ENCODE measurements at places on chromosomes 2 and 18.

- peak; percentile 77 for DNase-seq
Observed at GRCh38 chr18:28108814-28109213, 68.1 kb downstream of the CDH2 start.

DNA sequence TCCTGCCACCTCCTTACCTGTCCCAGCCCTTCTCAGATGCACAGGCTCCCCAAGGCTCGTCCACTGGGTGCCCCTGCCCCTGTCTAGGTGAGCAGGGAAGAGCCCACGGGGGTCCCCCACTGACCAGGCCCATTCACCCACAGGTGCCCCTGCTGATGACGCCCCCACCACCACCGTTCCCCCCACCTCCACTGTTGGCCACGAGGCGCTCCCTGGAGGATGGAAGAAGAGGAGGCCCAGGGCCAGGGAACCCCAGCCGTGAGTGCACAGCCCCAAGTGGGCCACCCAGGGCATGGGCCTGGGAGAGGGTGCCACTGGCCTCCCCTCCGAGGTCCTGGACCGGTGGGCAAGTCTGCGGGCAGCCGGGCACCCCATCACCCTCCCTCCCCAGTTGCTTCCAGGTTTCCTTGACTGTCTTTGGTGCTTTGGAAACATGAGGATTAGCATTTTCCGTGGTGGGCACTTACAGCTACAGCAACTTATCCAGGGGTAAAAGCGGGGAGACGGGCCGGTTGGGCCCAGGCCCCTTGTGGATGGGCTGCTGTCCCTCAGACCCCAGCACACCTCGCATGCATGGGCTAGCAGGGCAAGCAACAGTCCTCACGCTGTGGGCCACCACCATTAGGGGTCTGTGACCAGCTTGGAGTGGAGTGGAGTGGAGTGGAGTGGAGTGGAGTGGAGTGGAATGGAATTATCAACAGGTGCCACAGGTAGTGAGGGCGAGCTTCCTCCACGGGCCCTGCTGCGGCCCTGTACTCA, 13.2 kb upstream of the KLHL30 start:
- DNase-seq, result no peak

- DNase-seq, result no peak
Observed at GRCh38 chr2:225697936-225698335, 298.4 kb downstream of the NYAP2 start.

- DNase-seq, result no peak
Observed at GRCh38 chr18:9925369-9925768, 11.6 kb downstream of the VAPA start.

DNA sequence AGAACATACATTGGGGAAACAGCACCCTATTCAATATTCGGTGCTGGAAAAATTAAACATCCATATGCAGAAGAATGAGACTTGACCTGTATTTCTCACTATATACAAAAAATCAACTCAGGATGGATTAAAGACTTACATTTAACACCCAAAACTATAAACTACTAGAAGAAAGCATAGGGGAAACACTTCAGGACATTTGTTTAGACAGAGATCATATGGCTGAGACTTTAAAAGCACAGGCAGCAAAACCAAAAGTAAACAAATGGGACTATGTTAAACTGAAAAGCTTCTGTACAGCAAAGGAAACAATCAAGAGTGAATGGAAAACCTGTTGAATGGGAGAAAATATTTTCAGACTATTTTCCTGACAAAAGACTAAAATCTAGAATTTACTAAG, 1694.1 kb upstream of the CELF4 start:
- DNase-seq, result no peak

DNA sequence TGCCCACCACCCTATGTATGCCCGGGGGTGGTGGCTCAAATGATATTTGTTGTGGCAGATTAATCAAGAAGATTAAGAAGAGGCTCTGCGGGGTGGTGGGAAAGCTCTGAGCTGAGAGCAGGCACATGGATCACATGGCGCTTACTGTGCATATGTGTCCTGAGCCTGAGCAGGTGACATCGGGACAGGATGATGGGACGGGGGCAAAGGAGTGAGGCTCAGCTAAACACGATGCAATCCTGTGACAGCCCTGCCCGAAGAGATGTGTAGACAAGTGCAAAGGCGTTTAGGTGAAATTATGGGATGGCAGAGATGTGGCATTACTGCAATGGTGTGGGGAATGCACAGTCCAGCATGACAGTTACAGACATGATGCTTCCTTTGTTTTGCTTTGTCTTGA, 6.0 kb downstream of the LRRC30 start:
- DNase-seq, result no peak

DNA sequence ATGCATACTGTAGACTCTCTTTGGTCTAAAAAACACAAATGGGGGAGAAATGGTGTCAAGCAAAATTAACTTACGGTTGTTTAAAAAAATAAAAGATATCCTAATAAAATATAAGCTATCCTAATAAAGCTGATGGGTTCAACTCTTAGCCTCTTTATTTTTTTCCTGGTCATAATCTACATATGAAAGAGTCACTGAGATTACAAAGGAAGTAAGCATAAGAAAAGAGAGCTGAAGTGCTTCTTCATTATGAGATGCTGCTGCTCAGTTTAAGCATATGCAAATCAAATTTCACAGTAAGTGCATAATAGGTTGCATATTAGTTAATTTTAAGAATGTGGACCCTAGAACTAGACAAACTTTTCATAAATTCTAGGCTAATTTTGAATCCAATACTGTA, 59.9 kb upstream of the DNER start:
- DNase-seq, result no peak

- DNase-seq, result no peak
Observed at GRCh38 chr18:1784113-1784512, 787.2 kb downstream of the METTL4 start.

- DNase-seq, result no peak
Observed at GRCh38 chr2:98460573-98461497, 16.2 kb downstream of the INPP4A start.

GRCh38 chr2:109386004-109386695, 227.6 kb downstream of the SEPTIN10 start:
- DNase-seq, result no peak

- DNase-seq, result no peak
Observed at GRCh38 chr2:240141736-240142135, 1.3 kb upstream of the OTOS start.

GRCh38 chr2:240646900-240647502, 21.7 kb downstream of the GPR35 start:
- no peak for DNase-seq

GRCh38 chr2:152658221-152658620, 59.0 kb downstream of the PRPF40A start:
- no peak for DNase-seq

DNA sequence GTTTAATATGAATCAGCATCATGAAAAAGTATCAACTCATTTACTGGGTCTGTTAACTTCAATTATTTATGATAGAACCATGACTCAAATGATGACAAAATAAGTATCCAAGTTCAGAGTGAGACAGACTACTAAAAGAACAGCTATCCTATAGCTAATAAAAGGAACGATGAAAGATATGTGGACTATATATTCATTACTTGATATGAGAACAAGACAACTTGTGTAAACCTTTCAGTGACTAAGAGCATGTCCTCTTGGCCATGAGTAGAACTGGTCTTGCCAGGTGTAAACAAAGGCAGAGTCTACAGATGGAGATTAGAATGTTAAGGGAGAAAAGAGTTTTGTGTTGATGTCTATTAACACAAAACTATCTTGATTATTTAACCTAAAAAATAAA, 360.4 kb upstream of the ZC3H15 start:
- DNase-seq, result no peak

DNA sequence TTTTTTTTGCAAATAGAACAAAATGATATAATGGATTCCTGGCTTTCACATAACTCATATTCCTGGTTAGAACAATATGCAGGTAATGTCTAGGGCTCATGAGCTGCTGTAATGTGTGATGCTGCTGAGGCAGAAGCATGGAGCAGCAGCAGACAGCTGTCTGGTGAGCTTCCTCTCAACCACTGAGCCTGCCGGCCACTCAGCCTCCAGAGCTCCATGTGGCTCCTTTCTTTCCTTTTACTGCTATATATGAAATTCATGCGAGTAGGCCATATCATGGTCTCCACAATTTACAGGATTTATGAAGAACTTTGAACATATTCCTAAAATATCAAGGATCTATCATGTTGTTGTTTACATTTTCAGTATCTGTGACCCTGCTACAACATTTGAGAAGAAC, 120.9 kb downstream of the MEP1B start:
- DNase-seq, result no peak

DNA sequence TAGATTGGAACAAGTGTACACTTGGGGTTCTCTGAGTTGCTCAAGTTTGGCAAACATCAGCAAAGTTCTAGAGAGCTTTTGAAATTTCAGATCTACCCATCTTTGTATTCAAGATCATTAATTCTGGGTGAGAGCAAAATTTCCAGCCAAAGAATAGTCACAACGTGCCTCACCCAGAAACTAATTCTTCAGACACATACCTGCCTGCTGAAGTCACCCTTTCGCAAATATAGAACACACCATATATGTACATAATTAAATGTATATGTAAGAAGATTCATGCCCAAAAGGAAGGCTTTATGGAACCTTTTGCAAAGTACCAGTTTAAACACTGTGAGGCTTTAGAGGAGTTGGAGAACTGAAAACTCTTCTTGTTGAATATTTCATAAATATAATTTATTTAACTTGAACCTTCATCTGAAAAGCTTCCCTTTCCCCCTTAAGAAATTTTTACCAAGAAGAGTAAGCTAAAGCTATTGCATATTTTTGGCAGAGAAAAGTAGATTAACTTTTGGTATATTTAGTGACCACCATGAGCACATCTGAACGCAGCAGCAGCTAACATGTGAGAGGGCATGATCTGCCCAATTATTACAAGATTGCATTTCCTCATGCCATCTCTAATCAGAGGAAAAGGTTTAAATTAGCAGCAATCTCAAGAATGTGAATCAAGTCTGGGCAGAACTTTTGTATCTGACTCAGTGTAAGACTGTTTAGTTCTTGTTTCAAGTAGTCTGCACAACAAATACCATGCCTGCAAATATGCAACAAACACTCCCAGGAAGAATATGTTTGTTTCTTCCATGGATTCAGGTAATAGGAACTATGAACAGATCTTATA, 8.2 kb downstream of the RND3 start:
- DNase-seq, result no peak

DNA sequence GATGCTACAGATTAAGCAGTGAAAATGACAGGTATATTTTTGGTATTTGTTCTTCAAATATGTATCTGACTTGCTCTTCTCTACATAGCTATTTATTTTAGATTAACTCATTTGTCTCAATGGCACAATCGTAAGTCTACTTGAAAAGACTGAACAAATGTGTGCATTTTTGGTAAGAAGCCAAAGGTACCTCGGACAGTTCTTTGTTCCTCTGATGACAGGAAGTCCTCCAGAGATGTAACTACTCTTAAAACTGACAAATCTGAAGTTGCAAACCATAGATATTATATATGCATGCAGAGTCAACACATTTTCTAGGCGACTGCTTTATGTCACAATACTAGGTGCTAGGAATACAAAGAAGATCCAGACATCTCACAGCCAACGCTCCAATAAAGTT, 36.7 kb downstream of the NDUFAF7 start:
- DNase-seq, result no peak

DNA sequence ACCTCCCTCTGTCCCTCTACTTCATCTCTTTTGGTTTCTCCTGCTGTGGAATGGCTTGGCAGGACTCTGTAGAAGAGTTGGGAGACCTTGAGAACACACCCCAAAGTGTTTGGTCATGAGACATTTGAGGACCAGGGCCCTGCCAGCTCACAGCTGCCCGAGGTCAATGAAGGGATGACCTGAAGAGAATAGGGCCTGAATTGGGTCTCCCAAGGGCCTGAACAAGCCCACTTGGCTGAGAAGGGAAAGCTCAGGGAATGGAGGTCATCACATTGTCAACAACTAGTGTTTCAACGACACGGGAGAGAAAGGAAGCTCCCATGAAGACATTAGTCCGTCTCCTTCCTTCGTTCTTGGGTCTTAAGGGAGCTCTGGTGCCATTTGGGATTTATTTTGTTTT, 52.8 kb downstream of the TTC32 start:
- no peak for DNase-seq

DNA sequence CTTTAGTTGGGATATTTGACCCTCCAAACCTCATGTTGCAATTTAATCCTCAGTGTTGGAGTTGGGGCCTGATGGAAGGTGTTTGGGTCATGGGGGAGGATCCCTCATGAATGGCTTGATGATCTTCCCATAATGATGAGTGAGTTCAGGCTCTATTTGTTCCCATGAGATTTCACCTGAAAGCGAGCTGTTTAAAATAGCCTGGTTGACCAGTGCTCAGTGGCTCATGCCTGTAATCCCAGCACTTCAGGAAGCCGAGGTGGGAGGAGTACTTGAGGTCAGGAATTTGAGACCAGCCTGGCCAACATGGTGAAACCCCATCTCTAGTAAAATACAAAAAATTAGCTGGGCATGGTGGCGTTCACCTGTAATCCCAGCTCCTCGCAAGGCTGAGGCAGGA, 14.9 kb upstream of the PSME4 start:
- DNase-seq, result no peak

- DNase-seq, result no peak
Observed at GRCh38 chr2:190746971-190747761, 98.3 kb downstream of the NAB1 start.
